ENCODE measurements at places on chromosomes 1 and 21. TPM values are rescaled to one million over a fixed set of nuclear protein-coding genes. Genes with fewer than 3 reads are reported as not detected.

Gene IFNAR1
- 14.2 TPM for total RNA-seq

Gene AKNAD1
- not detected for total RNA-seq

DNA sequence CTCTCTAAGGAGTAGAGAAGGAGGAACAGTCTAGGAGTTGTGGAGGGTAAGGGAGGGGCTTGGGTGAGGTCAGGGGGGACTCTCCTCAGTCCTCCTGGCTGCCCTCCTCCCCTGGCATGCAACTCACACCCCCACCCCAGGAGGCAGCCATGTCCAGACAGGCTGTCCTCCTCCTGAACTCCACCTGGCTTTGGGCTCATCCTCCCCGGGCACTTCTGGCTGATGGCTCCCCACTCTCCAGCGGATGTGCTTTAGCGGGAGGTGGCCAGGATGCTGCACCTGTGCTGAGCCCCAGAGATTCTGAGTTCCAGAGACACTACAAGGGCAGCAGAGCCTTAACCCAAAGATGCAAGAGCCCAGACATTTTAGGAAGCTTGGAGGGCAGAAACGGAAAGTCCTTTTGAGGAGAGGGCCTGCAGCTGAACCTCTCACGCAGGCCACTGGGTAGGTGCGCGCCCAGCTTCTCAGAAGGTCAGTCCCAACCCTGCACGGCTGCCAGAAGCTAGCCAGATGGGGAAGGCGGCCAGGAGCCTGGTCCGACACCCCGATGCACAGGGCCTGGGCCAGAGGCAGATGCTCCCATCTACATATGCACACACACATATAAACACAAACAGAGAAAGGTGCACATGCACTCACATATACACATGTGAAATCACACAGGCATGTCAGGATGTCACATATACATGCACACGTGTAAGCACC lies 83.4 kb downstream of the PDE9A start:
- peaks cover 64% of the 10 kb centered on the region for H3K36me3 ChIP-seq
- no peak overlapping the region for H3K27ac ChIP-seq
- H3K4me1 ChIP-seq, result peaks cover 4% of the 10 kb centered on the region
- H3K27me3 ChIP-seq, result no peaks in the 10 kb centered on the region

Gene GNAT2
- total RNA-seq, result not detected

Data from H9 (cell line).